ENCODE measurements at places on chromosomes 6 and 20.

- DNase-seq, result no peak
Measured at GRCh38 chr6:110714143-110714542, 101.1 kb downstream of the CDK19 start.

GRCh38 chr6:115766745-115767462 is 293.8 kb downstream of the FRK start:
- DNase-seq, result no peak

- DNase-seq, result no peak
Measured at GRCh38 chr6:44037847-44038542, 89.3 kb downstream of the MRPL14 start.

- no peak for DNase-seq
Measured at GRCh38 chr6:96101564-96101963, 85.8 kb downstream of the FUT9 start.

GRCh38 chr20:51930775-51931174 is 128.5 kb upstream of the SALL4 start:
- DNase-seq, result no peak

GRCh38 chr20:18465536-18466200 is 1.2 kb downstream of the DZANK1 start:
- no peak for DNase-seq

DNA sequence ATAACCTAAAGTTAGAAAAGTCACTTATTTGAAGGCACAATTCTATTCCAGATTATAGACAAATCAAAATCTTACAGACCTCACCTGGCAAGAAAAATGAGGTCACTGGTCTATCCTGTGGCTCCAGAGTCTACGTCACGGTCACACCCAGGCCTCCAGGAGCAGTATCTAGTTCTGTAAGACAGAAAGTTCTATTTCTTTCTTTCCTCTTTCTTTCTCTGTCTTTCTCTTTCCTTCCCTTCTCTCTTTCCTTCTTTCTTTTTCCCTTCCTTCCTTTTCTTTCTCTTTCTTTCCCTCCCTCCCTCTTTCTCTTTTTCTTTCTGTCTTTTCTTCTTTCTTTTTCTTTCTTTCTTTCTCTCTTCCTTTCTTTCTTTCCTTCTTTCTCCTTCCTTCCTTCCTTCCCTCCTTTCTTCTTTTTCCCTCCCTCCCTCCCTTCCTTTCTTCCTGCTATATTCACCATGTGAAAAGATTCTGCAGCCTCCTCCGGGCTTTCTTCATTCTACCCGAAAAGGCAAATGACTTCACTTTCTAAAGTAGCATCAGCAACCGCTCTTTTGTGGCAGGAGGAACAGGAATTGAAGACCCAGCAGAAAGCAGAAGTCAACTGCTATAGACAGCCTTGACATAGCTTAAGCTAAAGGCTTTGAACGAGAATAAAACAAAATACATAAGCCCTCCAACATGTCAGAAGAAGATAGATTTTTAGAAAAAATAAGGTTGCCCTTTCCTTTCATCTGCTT is 83.9 kb upstream of the SIRPG start:
- DNase-seq, result no peak

All from activated CD8-positive, alpha-beta memory T cell treated with anti-CD3 and anti-CD28 coated beads, Interleukin-2, amount 50 U/mL, for 4 hours (primary cell).